ENCODE measurements at places on chromosomes 3 and 15.

DNA sequence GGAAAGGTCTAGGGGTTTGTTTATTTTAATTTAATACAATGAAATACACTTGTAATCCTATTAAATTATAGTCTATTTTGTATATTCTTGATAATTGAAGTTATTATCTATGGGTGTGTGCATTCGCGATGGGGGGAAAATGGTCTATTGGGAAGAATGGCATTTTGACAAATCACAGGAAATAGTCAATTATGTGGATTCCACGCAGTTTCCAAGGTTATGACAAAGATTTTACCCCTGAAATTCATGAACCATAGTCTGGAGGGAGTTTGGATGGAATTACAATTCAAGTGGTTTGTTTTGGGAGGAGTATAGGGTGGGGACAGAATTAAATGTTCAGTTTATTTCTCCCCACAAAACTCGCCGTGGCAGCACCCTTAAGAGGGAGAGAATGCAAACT is 66.5 kb downstream of the RBMS3 start:
- no peak for DNase-seq

DNA sequence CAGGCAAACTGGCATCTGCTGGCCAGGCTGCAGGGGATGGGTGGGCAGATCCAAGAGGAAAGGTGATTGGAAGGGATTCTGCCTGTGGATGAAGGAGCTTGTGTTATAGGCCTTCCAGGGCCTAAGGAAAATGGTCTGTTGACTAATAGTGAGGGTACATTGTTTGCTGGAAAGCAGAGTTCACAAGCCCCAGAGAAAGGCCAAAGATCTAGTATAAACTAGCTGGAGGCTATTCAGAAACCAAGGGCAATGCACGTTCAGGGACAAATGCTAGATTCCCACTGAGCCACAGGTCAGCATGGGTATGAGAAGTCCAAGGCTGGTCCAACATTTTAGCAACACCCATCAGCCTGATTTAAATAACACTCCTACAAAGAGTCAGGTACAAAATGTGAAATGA is 74.7 kb downstream of the FBN1 start:
- DNase-seq, result no peak

DNA sequence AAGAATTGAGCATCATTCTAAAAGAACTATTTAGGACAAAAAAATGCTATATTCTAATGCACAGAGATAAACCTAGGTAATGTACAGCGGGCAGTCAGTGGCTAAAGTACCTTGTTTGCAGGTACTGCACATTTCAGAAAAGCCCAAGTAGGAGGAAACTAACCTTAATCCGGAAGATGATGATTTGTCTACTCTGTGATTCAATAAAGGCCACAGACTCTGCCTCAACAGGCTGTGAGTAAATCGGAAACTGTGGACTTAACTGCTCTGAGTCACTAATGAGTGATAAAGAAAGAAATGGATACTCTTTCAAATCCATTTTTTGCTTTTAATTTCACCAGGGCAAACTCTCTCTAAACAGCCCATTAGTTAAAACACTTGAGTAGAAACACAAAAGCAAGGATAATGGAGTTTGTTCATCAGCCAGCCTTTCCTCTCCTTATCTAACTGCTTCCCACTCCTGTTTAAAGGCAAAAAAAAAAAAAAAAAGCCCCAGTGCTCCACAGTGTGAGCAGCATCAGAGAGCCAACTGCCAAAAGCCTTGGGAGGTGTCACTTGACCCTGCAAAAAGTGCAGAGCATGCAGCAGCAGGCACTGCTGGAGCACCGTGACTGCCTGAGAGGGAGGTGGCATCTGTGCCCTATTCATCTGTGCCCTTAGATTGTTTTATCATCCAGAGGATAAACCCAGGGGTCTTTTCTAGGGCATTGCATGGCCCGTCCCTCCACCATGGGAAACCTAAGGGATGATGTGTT is 187.7 kb downstream of the SATB1 start:
- DNase-seq, result no peak

GRCh38 chr15:66963710-66964109 is 101.7 kb upstream of the SMAD3 start:
- no peak for DNase-seq

DNA sequence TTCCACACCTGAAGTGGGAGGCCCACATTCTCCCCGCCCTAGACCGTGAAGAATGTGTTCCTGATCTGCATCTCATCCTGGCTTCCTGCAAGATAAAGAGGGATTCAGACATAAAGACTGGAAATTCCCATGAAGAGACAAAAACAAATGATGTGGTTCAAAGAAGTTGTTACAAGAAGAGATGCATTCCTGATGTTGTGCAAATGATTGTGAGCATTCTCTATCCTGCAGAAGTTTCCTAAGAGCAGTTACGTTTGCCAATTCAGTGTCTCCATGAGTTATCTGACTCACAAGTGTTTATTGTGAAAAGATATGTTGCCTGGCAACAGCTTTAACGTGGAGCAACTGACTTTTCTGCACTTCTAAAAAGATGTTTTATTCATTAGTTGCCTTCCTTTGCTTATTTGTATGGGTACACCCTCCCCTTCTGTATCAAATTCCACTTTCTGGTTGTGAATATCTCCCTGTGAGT is 107.8 kb downstream of the ZIC4 start:
- no peak for DNase-seq

DNA sequence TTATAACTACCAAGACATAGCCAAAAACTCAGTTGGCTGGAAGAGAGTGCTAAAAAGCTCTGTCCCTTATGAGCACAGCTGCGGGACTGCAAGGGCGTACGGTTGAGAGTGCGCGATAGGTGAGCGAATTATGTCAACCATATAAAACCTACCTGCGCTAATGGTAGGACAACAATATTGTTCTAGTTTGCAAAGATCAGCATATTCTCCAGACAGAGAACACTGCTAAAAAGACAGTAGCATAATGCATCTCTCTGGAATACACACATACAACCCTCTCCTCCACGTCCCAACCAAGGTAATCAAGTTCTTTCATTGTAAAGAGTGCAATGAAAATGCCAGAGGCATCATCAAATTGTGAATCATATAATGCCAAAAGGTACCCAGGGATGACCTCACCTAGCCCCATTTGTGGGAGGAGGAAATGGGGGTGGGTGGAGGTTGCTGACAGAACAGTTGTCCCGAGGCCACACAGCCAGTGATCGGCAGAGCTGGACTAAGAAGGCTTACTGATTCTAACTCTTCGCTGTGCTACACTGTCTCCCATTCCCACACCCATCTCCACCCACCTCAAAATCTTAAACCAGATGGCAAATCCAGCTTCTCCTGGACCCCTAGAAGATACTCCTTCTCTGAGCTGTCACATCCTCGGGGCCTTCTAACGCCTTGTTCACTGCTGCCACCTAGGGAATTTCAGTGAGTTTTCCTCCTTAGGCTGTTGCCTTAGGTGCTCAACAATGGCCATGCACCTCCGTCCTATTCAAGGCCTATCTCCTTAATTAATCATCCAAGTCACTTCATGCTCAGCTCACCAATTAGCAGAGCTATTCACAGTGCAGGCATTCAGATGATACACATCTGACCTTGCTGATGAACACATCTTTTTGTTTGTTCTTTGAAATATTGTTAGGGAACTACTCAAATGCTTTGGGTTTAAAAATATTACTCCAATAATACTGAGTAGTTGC is 60.7 kb downstream of the RPL22L1 start:
- DNase-seq, result no peak

DNA sequence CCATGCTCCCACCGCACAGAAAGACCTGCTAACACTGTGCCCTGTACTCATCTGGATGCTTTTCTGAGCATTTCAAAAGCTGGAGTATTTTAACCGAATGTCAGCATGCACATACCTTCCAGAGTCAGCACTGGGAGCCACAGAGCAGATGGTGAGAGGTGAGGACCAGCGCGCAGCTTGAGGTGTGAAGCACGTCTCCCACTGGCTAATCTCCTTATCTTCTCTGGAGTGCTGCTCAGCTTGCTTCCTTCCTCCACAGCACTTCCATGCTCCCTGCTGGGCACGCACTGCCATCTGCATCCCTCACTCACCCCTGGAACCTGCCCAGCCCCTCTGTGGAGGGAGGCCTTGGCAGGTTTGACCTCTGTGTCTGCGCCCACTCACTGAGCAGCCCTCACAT is at the start of gene GNB5:
TSS of gene GNB5 (minus strand) at position 186 of the 400 bp plus-strand sequence. CDS start 6,716 bp downstream, outside the sequence.
- no peak for DNase-seq

GRCh38 chr3:39869890-39870289 is 60.5 kb downstream of the MYRIP start:
- no peak for DNase-seq

- DNase-seq, result no peak
Observed at GRCh38 chr15:86060674-86061073, 19.0 kb upstream of the AGBL1 start.

DNA sequence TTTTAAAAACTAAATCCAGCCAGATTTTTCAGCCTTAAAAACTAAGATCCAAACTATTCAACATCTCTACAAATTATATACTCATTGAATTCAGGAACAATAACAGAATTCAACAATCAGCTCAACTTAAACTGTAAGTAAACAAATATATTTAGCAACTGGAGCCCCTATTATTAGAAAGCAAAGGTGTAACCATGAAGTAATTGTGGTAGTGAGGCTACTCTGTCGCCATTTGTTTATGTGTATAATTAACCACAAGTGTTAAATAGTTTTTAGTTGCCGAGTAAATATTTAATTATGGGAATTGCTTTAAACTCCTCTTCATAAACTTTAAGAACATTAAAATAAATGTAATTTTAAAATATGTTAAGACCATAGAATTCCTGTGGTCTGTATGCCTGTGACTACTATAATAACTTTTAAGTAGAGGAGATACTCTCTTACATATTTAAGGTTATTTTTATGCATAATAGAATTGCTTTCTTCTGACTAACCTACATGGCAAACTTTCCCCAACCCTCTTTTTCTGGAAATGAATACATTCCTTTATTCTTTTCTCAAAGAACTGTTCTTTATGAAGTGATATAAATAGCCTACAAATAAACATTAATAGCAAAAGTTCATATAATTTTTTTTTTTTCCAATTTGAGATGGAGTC is 51.2 kb downstream of the MFN1 start:
- no peak for DNase-seq

DNA sequence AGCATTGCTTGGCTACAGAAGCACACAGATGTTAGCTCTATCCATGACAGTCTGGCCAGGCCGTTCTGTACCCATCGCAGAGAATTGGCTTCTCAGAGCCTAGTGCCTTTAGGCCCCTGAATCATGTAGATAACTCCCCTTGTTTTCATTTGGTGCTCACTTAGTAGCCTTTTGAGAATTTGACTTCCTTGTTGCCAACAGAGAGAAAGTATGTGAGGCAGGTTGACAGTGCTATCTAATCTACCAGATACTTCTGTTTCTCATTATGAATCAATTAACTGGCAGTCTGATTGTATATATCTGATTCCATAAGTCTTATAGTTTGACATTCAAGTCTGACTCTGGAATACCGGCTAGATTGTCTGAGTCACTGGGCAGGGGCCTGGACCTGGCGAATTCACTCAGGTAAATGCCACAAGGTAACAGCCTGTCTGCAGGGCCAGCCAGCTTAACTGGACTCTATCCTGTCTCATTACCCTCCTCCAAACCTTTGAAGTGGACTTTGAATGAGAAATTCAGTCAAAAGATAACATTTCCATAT is 160.2 kb downstream of the GHSR start:
- no peak for DNase-seq

All from naive thymus-derived CD8-positive, alpha-beta T cell (primary cell).